ENCODE measurements at places on chromosomes 11 and 22. TPM values are rescaled to one million over a fixed set of nuclear protein-coding genes. Genes with fewer than 3 reads are reported as not detected.

Gene SAMM50
- 48.0 TPM for polyA plus RNA-seq

Gene KIRREL3
- 0.86 TPM for polyA plus RNA-seq

Gene RAPSN
- 0.23 TPM for polyA plus RNA-seq

Gene TRPM5
- polyA plus RNA-seq: 0.02 TPM

- no peak for DNase-seq
Measured at GRCh38 chr11:127274328-127274676, 273.7 kb upstream of the KIRREL3 start.

All from right cardiac atrium (tissue), 5 donors.